NCI-H187 (cell line): ENCODE measurements at places on chromosomes 11 and 22.

- DNase-seq: no peak
These were observed 121.1 kb downstream of the NXPE2 start for GRCh38 chr11:114799476-114799875.

- no peak for DNase-seq
These were observed 1.7 kb upstream of the RCOR2 start for GRCh38 chr11:63918507-63919191.

- no peak for DNase-seq
These were observed 1035.0 kb downstream of the TBC1D22A start for GRCh38 chr22:47797342-47797945.

DNA sequence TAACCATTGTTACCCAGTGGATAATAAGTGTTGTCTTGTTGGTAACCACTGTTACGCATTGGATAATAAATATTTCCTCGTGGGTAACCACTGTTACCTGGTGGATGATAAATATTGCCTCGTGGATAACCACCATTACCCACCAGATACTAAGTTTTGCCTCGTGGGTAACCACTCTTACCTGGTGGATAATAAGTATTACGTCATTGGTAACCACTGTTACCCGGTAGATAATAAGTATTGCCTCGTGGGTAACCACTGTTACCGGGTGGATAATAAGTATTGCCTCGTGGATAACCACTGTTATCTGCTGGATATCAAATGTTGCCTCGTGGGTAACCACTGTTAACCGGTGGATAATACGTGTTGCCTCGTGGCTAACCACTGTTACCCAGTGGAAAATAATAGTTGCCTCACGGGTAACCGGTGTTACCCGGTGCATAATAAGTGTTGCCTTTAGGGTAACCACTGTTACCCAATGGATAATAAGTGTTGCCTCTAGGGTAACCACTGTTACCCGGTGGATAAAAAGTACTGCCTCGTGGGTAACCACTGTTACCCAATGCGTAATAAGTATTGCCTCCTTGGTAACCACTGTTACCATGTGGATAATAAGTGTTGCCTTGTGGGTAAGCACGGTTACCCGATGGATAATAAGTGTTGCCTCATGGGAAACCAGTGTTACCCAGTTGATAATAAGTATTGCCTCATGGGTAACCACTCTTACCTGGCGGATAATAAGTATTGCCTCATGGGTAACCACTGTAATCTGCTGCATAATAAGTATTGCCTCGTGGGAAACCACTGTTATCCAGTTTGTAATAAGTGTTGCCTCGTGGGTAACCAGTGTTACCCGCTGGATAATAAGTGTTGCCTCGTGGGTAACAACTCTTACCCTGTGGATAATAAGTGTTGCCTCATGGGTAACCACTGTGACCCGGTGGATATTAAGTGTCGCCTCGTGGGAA, 21.9 kb upstream of the NXPE4 start:
- DNase-seq: no peak

DNA sequence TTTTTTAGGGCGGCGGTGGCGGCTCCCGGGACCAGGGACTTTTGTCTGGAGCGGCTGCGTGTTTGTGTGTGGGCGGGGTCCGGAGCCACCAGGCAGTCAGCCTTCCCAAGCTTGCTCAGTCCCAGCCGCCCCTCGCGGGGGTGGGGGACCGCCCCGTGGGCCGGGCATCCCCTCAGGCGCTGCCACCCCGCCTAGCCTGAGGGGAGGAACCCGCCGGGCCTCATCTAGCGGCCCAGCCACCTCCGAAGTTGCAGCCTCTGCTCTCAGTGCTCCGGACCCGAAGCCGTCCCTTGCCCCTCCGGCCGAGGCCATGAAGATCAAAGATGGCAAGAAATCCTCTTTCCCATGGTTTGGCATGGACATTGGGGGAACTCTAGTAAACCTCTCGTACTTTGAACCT, 235.2 kb downstream of the OR4C45 start:
- no peak for DNase-seq

GRCh38 chr11:28346721-28347120, 238.5 kb downstream of the METTL15 start:
- no peak for DNase-seq

DNA sequence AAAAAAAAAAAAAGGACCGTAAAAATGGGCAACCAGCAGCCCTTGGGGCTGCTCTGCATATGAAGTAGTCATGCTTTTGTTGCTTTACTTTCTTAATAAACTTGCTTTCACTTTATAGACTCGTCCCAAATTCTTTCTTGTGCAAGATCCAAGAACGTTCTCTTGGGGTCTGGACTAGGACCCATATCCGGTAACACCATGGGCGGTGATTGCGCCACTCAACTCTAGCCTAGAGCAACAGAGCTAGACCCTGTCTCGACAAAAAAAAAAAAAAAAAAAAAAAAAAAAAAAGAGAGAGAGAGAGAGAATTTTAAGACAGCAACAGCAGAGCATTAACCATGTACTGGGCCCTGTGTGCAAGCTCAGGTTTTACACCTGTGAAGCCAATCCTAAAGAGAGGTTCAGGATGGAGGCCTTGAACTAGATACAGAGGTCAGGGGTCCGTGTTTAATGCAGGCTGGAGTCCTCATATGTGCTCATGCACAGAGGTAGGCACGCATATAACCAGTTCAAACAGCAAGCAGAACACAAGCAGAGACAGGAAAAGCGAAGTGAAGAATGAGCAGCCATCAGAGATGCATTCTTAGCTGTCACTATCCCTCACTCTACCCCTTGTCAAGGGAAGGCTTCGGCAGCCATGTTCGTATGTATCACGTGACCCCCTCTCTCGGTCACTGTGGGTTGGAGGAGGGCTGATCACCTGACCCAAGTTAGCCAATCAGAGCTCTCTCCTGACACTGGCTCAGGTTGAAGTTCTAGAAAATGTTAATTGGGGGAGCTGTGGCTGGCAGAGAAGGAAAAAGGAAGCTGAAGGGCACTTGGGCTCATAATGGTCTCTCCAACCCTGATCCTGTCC, 16.7 kb upstream of the SYT12 start:
- no peak for DNase-seq

GRCh38 chr11:75583718-75584658, 21.9 kb downstream of the SERPINH1 start:
- DNase-seq: peak; percentile 19

DNA sequence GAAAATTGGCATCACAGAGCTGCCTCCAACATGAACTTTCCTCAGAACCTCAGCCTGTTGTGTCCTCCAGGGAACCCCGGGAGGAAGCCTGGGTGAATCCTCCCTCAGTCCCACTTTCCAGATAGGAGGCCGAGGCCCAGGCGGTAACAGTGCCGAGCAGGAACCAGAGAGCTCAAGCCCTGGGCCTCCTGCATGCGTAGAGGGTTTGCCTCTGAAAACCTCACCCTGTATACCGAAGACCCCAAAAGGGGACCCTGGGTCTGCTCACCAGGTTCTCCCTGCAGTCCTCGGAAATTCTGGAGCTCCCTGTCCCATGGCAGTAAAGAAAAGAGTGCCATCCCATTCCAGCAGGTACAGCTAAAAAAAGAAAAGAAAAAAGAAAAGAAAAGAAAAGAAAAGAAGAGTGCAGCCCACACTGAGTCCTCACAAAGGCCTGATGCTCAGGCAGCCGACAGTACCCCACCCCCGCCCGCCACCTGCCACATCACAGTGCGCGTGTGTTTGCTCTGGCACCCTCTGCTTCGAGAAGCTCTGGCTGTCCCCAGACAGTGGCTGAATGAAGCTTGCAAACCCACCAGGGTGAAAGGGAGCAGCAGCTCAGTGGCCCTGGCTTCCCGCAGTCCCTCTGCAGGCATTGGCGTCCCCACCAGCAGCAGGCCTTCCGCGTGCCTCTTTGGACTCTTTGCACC, 28.4 kb upstream of the FADD start:
- no peak for DNase-seq

GRCh38 chr22:37032535-37033460, 13.3 kb downstream of the MPST start:
- DNase-seq: no peak

DNA sequence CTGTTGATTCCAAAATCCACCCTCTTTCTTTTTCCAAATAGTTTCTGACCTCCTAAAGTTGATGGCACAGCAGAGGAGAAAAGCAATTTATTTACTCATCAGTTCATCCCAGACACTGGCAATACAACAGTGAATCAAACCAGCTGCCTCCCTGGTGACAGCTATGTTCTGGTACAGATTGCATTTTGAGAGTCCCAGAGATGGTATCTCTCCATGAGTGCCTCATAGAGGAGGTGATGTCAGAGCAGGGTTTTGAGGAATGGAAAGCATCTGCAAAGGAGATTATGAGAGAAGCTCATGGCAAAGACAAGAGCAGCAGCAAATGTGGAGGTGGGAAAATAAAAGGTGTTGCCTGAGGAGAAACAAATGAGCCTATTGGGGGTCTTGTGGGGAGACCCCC, 377.2 kb downstream of the MN1 start:
- DNase-seq: no peak

DNA sequence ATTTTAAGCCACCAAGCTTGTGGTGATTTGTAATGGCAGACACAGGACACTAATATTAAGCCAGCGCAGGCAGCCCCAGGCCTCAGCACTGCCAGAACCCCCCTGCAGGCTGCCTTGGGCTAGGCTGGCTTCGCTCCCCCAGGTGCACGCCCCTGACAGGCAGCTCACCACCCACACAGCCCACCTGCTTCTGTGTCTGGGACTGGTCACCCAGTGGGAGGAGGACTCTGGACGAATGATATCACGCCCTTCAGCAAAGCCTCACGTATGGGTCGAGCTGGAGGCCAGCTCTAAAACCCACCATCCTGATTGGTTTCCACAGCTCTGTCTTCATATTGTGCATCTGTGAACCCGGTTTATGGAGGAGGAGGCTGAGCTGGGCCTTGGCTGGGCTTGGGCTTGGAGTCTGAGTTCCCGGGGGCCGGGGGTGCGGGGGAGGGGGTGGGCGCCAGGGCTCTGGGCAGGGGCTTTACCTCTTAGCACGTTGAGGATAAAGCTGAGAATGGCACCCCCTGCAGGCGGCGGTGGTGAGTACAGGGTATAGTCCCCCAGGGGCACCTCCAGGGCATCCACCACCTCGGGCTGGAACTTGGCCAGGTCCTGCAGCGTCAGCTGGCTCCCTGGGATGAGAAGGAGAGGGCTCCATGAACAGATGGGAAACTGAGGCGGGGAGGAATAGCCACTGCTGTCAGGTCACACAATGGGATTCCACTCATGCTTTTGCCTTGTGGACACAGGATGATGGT, 13.8 kb downstream of the GGT5 start:
- DNase-seq: no peak

- no peak for DNase-seq
These were observed 221.4 kb downstream of the C11orf91 start for GRCh38 chr11:33479231-33479630.

DNA sequence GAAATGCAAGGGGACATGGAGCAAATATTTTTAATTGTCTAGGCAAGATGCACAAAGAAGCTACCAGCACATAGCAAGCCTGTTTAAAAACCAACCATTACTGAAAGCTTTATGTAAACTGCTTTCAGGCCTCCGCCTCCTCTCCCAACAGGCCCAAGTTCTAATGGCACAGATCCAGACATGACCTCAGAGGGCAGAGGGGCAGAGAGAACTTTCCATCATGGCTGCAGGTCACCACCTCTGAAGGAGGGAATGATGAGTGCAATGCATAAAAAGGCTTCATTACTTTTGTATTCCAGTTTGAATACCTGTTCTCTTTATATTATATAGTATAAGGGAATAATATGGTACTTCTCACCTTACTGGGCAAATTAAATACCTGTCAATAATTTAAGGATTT, 15.2 kb downstream of the DDX17 start:
- DNase-seq: no peak

DNA sequence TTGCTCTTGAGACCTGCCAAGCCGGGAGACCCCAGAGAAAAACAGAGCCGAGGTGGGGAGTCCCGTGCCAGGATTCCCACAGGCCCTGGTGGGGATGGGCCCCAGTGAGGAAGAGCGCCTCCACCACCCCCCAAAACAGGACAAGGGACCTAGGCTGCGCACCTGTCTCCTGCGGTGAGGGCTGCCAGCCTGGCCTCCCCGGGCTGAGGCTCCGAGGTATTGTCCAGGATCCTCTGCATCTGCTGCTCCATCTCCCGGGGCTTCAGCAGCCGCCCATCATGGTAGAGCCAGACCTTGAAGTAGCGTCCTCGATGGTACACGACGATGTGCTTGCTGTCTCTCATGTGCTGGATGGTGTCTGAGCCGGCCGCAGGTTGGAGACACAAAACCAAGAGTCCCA, 33.3 kb upstream of the TESMIN start:
- no peak for DNase-seq

GRCh38 chr11:111672949-111673348, 70.7 kb downstream of the SIK2 start:
- no peak for DNase-seq

- DNase-seq: no peak
These were observed 3.1 kb upstream of the CCDC188 start for GRCh38 chr22:20153945-20154344.

- DNase-seq: no peak
These were observed 203.4 kb downstream of the LRRC4C start for GRCh38 chr11:41256041-41256440.

DNA sequence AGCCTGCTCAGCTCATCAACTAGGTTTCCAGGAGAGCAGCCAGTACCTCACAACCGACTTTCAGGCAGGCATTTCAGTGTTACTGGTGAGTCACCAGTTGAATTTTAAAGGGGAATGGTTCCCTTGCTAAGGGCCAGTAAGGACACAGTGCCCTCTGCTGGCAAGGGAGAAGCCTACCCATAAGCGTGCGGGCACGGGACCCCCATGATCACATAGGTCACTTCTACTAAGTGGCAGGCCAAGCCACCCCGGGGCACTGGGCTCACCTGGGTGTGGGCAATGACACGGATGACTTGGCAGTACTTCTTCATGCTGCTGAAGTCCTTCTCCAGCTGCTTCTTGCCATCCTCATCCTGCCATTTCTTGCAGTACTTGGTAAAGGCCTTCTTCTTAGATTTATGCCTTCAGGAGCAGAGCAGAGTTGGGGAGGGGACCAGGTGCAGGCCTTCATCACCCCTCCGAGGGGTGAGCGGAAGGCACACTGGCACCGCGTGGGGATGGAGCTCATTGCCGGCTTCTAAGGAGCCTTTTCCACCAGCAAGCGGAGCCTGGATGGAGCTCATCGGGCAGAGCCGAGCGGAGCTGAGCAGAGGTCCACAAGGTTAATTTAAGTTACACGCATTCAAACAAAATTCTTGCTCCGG, 2.9 kb downstream of the RPL3 start:
- no peak for DNase-seq

GRCh38 chr11:132639986-132640385, 892.3 kb downstream of the OPCML start:
- no peak for DNase-seq

GRCh38 chr11:31555938-31556337, 46.4 kb downstream of the ELP4 start:
- DNase-seq: no peak

- no peak for DNase-seq
These were observed 50.4 kb downstream of the TPCN2 start for GRCh38 chr11:69099180-69099579.
